LNCaP clone FGC (cell line): ENCODE measurements at places on chromosomes 4 and X.

GRCh38 chr4:148017801-148018200 lies 285.9 kb downstream of the ARHGAP10 start:
- peak; percentile 88 for DNase-seq

- no peak for DNase-seq
Observed at GRCh38 chr4:69039071-69039470, 57.2 kb upstream of the UGT2B7 start.

DNA sequence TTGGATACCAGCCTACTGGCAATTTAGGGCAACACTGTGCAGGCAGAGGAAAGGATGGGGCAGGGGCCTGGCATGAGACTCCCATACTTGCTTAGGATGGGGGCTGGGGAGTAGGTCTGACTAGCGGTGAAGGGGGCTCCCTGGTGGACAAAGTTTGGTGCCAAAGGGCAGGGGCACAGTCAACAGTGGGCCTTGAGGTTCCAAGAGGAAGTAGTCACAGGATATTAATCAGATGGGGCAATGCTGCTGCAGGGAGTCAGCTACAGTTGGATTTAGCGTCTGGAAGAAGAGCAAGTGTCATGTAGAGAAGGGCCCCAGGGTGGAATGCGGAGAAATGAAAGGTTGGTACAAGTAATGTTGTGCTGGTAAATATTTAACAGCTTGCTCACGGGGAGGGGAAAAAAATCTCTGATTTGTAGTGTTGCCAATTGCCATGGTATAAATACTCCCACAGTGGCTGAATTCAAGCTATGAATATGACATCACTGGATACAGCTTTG lies 139.4 kb downstream of the PJA1 start:
- no peak for DNase-seq

GRCh38 chr4:176676901-176677300 lies 115.8 kb downstream of the VEGFC start:
- no peak for DNase-seq

DNA sequence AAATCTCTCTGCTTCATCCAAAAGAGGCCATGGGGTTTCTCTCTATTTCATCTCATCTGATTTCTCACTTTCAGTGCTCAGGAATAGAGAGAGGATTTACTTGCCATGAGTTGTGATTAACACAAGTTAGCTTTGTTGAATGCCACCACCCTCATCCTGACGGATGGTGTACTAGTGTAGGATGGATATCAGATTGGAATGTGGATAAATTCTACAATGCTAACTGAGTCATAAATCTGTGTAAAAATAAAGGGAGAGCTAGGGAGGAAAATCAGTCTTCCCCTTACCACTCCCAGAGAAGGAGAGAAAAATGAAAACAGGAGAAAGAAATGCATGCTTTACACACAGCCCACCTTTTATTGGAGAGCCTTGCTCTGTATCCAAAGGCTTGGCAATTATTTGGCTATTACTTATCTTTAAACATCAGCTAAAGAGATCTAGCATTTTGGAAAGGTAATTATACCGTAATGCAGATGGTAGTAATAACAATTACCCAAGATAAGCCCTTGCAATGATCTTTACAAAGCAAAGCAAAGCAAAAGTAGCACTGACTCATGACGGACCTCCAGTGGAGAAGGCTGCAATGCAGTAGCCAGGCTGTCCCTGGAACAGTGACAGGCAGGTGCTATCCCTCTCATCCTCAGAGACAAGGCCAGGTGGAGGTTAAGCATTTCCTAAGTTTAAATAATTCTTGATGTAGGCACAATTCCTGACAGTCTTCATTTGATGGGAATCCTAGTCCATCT lies 306.3 kb upstream of the PPARGC1A start:
- no peak for DNase-seq

- no peak for DNase-seq
Observed at GRCh38 chr4:176464748-176465147, 145.0 kb downstream of the SPCS3 start.

DNA sequence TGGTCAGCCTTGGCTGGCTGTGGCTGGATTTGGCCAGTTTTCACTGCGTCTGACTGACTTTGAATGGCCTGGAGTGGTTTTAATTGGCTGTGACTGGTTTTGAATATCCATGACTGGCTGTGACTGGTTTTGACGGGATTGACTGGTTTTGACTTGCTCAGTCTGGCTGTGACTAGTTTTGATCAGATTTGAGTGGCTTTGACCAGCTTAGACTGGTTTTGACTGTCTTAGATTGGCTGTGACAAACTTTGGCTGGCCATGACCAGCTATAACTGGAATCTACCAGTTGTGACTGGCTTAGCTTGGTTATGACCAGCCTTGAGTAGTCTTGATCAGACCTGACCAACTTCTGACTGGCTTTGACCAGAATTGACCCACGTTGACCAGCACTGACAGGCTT lies 168.4 kb upstream of the AMOT start:
- no peak for DNase-seq

GRCh38 chr4:165524532-165525190 lies 145.9 kb downstream of the CPE start:
- no peak for DNase-seq

DNA sequence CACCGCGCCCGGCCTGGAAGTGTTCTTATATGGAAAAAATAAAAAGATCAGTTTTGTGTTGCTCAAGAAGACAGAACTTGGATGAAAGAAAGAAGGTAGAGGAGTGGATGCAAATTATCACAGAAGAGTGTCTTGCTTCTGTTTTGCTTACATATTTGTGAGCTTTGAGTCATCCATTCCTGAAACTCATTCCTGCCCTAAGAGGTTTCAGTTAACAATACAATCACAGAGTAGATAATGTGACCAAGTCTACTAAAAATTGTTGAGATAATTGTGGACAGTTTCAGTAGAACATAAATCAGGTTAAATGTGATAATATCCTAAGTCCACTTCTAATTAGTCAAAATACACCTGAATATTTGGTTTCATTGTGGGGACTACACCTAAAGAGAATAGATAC lies 26.4 kb upstream of the LRCH2 start:
- DNase-seq = no peak

DNA sequence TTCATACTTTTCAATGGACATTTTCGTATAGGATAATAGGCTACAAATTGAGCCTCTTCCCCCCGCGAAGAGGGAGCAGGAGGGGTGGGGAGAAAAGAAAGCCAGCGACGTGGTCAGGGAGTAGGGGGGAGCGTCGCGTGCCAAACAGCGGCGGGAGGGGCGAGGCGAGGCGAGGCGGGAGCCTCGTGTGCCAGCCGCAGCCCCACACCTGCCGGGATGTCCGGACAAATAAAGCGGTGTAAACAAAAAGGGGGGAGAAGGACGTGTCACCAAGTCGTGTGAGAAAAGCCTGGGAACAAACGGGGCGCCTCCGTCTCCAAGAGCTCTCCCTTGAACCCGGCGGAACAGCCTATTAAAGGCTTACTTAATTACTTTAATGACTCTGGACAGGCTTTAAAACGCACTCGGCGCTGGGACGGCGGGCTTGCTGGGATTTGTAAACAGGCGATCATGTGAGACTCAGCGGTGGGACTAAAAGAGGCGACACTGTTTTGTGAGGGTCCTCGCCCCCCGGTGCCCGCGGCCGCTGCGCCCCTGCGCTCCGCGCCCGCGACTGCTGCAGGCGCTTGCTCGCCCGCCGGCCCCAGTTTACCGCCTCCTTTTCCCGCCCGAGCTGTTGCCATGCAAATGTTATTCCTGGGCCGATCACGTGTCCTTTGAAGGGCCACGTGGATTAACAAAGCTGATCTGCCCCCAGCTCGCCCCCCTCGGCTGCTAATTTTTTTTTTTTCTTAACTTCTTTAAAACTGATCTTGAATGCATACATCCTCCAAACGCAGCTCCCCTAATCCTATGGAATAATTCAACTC lies at the start of gene HELT:
Gene HELT (plus strand): TSS at position 527 of the 809 bp plus-strand sequence. CDS start 439 bp downstream, outside the sequence.
- DNase-seq = no peak

DNA sequence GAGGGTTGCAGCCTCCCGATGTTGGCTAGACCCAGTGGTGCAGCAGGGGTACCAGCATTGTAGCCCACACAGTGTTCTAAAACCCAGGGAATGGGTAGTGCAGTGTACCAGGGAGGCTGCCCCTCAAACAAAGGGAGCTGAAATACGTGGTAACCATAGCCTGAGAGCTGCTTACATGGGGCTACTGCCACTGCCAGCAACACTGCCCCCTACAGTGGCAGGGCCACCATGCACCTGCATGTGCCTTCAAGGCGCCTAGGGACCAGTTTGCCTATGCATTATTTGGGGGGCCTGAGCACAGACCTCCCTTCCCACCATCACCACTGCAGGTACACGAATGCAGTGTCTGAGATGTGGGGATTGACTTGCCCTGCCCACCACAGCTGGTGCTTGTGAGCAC lies 21.0 kb upstream of the BMP15 start:
- no peak for DNase-seq

- DNase-seq = no peak
Observed at GRCh38 chr4:144967161-144967560, 130.8 kb downstream of the ANAPC10 start.

GRCh38 chrX:109847257-109848187 lies 114.5 kb upstream of the ACSL4 start:
- DNase-seq = no peak

- no peak for DNase-seq
Observed at GRCh38 chr4:137360761-137361160, 171.5 kb downstream of the PCDH18 start.

- DNase-seq = no peak
Observed at GRCh38 chr4:27198246-27198645, 337.6 kb downstream of the STIM2 start.

DNA sequence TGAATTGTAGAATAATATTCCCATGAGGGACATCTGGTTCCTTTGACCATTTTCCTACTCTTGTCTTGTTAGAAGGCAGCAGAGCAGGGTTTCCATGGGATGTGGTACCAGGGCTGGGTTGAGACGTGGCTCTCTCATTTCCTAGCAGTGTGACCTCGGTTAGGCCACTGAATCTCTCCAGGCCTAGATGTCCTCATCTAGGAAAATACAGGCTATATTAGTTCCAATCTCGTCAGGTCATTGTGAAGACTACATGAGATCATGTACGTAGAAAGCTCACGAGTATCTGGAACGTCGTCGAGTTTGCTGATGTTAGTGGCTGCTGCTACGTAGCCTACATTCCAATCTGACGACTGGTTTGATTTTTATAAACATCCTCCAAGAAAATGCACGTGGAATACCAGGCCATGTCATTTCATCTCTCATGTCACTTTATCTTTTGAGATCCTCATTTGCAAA lies 278.2 kb upstream of the GATB start:
- DNase-seq = no peak

DNA sequence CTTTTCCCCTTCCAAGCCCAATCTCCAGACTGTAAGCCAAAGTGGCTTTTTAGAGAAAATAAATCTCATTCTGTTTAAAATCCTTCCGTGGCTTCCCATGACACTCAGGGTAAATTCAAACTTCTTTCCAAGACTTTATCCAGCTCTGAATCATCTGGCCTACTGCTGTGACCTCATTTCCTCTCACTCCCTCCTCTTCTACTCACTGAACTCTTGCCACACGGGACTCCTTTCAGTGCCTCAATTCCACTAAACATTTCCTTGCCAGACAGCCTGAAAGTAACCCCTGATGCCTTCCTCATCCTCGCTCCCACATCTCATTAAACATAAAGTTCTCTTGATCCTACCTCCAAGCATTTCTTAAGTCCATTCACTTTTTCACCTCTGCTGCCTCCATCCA lies 27.8 kb upstream of the RNF128 start:
- DNase-seq = no peak

DNA sequence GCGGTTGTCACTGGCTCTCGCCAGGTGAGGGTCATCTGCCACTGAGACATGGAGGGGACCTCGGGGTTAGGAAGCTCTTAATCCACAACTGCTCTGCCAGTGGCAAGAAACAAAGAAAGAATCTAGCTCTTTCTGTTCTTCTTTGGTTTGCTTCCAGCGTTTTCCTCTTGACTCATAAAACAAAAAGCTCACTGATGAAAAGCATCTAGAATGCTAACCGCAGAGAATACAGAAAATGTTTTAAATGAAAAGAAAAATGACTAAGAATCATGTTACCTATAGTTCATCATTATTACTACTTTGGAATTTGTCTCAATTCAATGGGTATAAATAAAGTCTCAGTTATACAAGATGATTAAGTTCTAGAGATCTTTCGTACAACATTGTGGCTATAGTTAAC lies 274.8 kb upstream of the TENM3 start:
- DNase-seq = no peak

GRCh38 chr4:93828332-93828994 lies at the start of gene ATOH1:
ATOH1 (plus strand) TSS chr4:93828753; CDS start chr4:93828927, 174 bp downstream.
- no peak for DNase-seq

DNA sequence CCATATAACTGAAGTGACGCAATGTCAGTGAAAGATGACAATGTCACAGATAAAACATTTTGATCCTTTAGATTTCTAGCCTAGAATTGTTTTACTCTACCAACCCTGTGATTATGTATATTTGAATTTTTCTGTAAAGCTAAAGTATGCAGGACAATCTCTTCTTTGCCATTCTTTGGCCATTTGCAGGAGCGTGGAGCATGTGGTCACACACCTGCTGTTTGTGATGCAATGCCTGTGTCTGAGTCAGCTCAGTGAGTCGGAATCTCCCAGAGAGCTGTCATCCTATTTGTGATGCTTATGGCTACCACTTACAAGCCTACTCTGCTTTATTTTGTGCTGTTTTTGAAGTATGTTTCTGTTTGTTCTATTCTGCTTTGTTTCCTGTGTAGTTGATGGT lies 214.5 kb downstream of the NAF1 start:
- no peak for DNase-seq

- no peak for DNase-seq
Observed at GRCh38 chr4:135777361-135777760, 1575.8 kb upstream of the PABPC4L start.

- DNase-seq = no peak
Observed at GRCh38 chrX:152960115-152960514, 33.8 kb downstream of the PNMA5 start.

GRCh38 chrX:135531813-135532212 lies 11.4 kb downstream of the INTS6L start:
- no peak for DNase-seq

- DNase-seq = no peak
Observed at GRCh38 chrX:10618961-10619360, 1.4 kb downstream of the MID1 start.

GRCh38 chr4:16952462-16952871 lies 54.0 kb upstream of the LDB2 start:
- no peak for DNase-seq

GRCh38 chrX:133175162-133175561 lies 43.0 kb downstream of the TFDP3 start:
- DNase-seq = no peak

DNA sequence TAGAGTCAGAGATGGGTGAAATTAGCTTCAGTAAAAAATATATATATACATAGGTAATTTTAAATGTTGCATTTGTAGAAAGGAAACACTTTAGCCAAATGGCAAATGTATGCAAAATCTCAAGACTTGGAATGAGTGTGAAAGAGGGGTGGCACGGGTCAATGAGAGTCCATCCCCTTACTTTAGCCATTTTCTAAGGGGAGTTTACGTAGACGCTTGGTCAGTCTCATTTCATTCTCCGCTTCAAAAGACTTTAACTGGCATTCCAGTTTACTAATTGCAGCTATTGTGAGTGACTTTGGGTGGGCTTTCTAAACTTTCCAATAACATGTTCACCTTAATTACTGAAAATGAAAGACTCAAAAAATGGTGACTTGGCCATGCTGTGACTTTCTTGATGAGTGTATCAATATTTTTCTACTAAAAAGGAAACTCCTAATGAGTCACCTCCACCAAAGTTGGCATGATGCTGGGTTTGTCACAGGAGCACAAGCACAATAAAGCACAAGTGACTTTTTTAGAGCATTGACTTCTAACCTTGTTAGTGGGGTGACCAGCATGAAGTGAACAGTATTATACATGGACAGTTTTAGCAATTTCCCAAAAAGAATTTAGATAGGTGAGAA lies 356.0 kb upstream of the RASGEF1B start:
- DNase-seq = no peak
